ENCODE measurements at places on chromosomes 16 and 17.

GRCh38 chr17:80995131-80995530 lies 3.5 kb downstream of the CHMP6 start:
- no peak for DNase-seq

GRCh38 chr17:20314834-20315233 lies 152.5 kb downstream of the LGALS9B start:
- no peak for DNase-seq

DNA sequence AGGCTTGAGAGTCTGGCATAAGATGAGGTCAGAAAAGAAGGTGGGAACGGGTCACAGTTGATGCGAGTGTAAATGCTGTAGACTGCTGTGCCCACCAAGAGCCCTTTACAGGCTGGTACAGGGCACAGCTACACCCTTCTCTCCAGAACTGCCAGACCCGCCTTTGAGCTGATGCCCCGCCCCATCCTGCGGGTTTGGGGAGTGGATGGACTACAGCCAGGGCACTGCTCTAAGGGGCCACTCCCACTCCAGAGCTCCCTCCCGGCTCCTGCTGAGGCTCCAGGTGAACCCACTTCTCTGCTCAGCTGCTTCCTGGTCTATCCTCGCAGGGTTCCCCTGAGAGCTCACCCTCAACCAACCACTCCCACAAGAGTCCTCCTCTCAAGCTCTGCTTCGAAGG lies 12.3 kb downstream of the MEIOB start:
- no peak for DNase-seq

DNA sequence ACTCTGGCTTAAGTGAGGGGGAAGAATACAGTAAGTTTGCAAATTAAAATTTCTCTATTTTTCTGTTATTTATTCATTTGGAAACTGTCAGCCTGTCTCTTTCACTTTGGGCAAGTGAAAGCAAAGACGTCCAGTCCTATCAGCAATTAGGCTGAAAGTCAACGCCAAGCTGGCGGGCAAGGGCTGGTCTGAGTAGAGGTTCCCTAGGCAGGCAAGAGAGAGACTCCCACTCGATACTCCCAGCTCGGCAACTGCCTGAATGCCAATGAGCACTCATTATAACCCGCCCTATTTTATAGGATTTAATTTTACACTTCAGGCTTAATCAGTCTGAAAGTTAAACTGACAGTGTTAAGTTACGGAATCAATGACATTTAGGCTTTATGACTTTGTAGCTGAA lies 14.3 kb upstream of the SLC38A8 start:
- DNase-seq: no peak

DNA sequence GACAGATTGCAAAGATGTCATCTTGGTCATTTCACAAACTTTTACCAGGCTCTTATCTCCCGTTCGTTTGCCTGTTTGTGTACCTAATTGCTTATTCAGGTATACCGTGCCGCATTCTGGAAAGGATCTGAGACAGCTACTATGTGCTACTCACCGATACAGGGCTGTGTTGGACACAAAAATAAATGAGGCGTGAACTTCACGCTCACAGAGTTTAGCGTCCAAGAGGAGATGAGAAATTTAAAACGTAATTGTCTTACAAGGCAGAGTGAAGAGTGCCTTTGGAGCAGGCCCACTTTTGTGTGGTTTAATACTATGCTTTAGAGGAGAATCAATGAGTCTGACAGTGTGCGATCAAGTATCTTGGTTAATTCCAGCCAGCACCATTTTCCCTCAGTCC lies 26.7 kb downstream of the MAF start:
- no peak for DNase-seq

GRCh38 chr17:78568494-78569115 lies 8.6 kb downstream of the DNAH17 start:
- DNase-seq: peak; percentile 13

DNA sequence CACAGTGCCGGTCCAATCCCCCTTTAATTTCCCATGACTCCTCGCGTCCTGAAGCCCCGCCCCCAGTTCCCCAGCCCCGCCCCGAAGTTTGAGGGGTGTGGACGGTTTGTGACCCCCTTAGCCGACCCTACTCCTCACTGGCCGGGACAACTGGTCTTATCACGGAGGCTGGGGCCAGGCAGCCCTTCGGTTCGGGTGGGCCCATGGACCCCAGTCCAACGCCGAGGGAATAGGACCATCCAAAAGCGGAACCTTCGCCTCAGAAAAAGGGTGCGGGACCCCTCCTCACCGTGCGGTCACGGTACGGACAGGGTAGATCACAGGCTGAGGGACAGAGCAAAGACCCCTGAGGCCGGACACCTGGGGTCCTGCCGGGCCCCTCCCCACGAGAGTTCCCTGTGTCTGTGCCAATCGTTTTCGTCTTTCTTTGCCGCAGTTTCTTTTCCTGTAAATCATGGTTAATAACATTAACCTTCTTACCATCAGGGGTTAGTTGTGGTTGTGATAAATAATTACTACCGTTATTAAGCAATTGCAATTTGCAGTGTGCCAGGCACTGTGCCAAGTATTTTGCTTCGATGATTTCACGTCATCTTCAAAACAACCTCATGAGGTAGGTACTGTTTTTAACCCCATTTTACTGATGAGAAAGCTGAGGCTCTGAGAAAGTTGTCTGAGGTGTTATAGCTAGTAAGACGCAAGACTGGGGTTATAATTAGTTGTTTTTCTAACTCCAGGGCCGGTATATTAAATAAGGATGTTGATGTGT lies 543 bp downstream of the TMUB2 start:
- DNase-seq: peak; percentile 51

DNA sequence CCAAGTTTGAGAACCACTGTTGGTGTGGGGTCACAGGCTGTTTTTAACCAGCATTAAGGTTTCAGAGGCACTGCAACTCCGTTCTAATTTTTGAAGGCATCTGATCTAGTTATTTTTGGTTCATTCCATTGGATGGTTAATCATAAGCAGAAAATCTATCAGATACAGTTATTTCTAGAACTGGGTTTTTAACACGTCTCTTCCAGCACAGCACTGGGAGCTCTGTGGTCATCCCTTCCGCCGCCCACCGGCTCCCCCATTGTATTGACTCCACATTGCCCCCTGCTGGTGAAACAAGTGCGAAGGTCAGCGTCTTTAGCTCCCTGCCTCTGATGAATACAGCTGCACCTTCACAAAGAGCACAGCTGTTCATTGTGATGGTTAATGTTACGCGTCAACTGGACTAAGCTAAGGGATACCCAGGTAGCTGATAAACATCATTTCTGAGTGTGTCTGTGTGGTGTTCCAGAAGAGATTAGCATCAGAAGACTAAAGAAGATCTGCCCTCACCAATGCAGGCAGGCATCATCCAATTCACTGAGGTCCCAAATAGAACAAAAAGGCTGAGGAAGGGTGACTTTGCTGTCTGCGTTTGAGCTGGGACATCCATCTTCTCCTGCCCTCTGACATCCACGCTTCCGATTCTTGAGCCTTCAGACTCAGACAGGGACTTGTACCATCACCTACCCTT lies 8.5 kb downstream of the CCL18 start:
- DNase-seq: peak; percentile 52

- DNase-seq: no peak
Measured at GRCh38 chr17:8322061-8322460, 12.0 kb downstream of the ARHGEF15 start.

- no peak for DNase-seq
Measured at GRCh38 chr17:11557727-11558452, 40.4 kb upstream of the DNAH9 start.

GRCh38 chr17:4199818-4200402 lies 56.9 kb downstream of the CYB5D2 start:
- peak; percentile 32 for DNase-seq

GRCh38 chr16:70760221-70760620 lies 40.7 kb downstream of the VAC14 start:
- no peak for DNase-seq

DNA sequence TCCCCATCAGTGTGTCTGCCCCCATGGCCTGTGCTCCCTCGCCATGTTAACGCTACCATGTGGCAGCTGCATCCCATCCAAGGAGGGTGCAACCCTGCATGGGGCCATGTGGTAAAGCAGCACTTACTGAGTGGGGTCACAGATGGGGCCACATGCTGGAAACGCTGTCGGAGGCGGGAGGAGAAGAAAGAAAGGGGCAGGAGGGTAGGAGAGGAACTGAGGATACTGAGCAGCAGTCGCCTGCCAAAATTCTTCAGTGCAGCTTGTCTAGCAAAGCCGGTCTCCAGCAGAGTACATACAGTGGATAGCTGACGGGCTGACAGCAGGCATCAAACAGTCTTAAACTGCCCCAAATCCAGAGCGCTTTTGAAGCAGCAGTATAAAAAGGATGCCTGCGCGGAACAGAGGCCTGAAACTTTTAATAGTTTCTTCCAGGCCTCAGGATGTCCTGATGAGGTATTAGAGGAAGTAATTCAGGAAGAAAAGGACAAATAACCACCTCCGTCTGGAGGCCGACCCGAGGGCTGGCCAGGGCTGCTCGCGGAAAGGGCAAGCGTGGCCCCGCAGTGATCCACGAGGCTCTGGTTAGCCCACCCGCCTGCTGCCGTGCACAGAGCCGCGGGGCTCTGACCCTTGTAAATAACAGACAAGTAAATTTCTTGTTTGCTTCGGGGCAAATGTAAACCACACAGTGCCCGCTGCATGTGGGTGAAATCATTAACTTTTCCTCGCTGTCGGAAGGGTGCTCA lies 149.0 kb downstream of the CCDC182 start:
- DNase-seq: no peak

DNA sequence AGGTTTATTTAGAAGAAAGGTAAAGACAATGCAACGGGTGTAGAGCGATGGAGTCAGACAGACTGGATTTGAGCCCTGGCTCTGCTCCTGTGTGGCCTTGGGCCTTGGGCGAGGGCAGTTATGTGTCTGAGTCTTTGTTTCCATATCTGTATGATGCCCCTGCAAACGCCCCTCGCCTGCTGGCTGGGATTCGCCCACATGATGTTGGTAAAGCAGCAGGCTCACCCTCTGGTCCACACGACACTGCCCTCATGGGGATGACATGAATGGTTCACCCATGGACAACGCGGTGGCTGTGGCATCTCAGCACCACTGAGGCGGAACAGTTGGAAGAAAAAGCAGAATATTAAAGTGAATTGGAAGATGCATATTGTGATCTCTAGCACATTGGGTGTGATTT lies 60.3 kb downstream of the FOXL1 start:
- no peak for DNase-seq

DNA sequence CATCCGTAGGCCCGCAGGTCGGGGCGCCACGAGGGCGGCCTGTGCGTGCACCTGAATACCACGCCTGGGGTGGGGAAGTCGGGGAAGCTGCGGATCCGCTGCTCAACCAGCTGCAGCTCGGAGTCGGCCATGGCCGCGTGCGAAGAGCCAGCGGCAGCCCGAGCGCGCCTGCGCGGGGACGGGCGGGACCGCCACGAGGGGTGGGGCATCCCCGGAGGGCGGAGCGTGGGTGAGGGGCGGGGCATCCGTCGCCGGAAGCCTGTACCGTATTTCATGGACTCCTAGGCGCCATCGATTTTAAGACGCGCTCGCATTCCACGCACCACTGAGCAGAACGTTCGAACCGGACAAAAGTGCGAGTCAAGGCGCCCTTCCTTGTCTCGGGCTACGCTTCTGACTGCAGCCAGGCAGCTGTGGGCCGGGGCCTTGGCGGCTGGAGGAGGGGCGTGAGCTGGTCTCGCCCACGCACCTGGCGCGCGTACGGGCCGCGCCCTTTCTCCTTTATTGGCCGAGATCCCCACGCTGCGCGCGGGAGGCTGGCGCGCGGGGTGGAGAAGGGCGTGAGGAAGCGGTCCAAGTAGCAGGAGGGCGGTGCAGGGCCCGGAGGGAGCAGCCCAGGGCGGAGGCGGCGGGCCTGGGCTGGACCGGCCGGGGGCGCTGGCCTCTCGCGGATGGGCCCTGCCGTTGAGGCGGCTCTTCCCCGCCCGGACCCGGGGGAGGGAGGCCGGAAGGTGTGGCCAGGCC lies at the start of gene APRT:
Gene APRT (minus strand): TSS at position 160 of the 744 bp plus-strand sequence. CDS start 29 bp downstream, at position 131.
- peak; percentile 94 for DNase-seq

- DNase-seq: no peak
Measured at GRCh38 chr17:76843703-76844484, 24.3 kb upstream of the MGAT5B start.

DNA sequence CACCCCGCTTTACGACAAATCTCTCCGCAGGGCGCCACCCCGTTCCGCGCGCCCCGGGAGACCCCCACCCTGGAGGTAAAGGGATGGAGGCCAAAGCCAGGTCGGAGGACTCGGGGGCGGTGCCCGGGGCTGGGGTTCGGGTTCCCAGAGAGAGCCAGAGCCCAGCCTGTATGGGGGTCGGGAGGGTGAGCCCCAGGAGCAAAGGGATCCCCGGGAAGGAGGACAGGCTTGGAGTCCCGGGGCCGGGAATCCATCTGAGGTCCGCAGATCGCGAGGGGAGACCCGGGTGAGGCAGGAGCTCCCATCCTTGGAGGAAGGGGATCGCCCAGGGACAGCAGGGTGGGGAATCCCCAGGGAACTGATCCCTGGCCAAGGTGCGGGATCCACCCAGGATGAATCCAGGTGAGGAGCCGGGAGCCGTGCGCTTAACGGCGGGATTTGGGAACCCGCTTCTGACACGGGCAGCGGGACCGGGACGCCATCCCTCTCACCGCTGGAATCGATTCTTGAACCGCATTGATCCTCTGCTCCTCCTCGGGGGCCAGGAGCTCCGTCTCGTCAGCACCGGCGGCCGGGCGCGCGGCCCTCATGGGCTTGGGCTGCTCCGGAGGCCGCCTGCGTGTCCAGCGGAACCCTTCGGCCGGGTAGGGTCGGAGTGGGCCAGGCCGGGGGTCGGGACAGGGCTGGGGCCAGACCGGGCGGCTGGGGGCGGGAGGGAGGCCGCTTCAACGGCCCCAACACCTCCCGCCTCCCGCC lies at the start of gene MMD:
Gene MMD (minus strand): TSS at position 657 of the 756 bp plus-strand sequence. CDS start 140 bp downstream, at position 517.
- DNase-seq: no peak

DNA sequence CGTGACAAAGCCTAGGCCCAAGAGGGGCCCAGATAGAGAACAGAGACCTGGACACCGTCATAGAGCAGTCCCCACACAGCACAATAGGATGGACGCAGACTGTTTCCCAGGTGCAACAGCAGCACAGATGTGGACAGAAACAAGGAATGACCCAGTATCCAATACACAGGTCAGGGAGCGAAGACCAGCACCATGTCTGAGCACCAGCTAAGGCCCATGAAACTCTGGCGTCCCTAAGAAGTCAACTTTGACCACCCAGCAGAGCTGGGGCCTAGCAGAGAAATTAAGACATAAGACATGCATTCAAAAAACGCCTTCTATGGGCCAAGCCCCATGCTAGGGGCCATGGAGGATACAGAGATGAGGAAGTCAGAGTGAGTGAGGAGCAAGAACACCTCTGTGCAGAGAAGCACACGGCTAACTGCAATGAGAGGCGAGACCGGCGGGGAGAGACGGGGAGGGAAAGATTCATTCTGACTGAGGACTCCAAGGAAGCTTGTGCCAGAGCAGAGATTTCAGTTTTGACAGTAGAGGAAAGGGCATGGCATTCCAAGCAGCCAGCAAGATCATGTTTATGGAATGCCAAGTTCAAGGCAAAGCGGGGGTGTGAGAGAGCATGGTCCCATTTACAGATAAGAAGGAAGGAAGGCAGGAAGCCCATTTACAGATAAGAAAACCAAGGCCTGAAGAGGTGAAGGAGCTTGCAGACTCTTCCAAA lies 50.8 kb downstream of the PITPNM3 start:
- DNase-seq: no peak

DNA sequence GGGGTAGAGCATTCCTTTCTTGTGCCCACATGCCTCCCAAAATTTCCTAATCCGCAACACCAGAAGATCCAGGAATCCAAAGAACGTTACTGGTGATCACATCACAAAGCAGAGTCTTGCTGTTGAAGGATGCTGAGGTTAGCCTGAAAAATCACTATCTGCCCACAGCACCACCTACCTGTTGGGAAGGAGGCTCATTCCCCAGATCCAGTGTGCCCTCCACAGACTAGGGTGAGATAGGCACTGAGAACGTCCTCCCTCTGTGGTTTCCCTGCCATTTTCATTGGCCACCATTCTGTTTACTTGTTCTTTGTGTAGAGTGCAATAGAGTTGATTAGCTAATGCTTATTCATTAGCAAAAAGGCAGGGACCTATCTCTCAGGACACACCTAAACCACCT lies 30.3 kb downstream of the RCVRN start:
- DNase-seq: no peak
